Activated CD4-positive, CD25-positive, alpha-beta regulatory T cell (primary cell): ENCODE measurements at places on chromosomes 4 and X.

DNA sequence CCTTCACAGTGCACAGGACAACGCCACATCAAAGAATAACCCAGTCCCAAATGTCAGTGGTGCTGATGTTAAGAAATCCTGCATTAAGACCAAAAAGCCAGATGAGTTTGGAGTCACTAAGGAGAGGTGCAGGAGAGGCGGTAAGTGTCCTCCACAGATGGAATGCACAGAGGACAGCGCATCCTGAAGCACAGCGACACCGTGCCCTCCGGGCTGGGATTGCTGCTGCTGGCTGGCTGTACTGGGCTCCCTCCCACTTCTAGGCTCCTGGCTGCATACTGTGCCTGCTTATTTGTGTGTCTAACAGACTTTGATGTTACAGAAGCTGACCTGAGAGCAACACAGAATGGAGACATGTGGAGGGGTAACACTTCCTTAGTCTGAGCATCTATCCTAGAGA, 325.6 kb upstream of the BOD1L1 start:
- DNase-seq = no peak

DNA sequence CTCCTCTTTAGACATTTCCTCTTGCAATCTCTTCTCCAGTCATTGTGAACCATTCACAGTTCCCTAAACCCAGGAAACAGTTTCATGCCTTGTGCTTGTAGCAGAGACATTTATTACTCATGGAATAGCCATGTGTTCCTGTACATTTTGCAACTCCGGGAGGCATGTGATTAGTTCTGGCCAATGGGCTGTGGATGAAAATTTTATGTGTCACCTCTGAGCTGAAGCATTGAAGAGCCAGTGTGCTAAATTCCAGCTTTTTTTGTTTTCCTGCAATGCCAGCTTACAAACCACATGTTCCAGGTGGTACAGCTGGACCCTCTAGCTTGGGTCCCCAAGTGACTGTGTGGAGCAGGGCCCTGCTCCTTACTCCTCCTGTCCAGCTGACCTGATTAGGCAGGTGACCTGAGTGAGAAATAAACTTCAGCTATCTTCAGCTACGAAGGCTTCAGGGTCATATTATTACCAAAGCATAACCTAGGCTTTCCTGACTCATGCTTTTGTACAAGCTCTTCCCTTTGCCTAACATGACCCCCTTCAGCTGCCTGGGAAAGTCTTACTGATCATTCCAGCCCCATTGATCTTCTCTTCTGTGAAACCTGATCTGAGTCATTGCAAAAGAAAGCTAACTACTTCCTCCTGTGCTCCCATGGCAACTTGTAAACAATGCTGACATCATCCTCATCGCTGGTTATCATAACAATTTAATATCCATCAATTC, 200.4 kb downstream of the PTTG2 start:
- peak; percentile 11 for DNase-seq

DNA sequence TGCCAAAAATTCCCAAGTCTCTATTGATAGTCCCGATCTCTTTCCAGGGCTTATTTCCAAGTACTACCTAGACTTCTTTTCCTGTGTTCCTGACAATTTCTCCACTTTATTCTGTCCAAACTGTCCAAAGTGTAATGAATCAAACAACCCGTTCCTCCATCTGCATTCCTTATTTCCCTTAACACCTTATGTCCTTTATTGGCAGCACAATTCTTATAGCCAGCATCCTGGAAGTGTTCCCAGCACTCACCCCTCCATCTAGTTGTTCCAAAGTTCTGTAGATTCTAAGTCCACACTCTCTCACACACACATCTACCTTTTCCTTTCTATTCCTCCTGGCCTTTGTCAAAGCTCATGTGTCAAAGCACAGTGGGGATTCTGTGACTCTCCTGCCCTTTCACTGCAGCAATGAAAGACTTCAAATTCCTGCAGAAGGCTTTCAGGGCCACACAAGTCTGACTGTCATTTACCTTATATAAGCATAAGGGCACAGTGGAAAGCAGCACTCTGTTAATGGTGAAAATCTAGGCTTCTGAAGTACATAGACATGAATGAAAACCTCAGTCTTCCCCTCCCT, 22.1 kb downstream of the LIMCH1 start:
- DNase-seq = no peak

- no peak for DNase-seq
Observed at GRCh38 chr4:188194421-188194820, 55.2 kb downstream of the TRIML1 start.

GRCh38 chrX:33906971-33907370, 225.1 kb downstream of the FAM47A start:
- no peak for DNase-seq

- no peak for DNase-seq
Observed at GRCh38 chrX:152958047-152958446, 35.9 kb downstream of the PNMA5 start.

- no peak for DNase-seq
Observed at GRCh38 chrX:68980906-68981616, 152.2 kb downstream of the EFNB1 start.

DNA sequence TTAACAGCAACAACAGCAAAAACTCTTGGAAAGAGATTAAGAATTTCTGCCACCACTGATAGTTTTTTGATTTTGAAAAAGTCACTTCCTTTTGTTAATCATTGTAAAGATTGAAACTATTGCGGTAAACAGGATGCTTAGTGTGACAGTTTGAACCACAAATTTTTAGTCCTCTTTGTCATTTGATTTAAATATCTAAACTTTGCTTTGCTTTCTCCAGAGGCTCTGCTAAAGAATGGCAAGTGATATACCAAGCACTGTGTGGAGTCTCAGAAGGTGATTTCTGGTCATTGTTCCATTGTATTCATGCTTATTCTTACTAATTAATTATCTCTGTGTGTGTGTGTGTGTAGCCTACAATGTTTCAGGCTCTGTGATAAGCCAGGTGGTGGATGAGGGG, 155.6 kb downstream of the BMPR1B start:
- no peak for DNase-seq

DNA sequence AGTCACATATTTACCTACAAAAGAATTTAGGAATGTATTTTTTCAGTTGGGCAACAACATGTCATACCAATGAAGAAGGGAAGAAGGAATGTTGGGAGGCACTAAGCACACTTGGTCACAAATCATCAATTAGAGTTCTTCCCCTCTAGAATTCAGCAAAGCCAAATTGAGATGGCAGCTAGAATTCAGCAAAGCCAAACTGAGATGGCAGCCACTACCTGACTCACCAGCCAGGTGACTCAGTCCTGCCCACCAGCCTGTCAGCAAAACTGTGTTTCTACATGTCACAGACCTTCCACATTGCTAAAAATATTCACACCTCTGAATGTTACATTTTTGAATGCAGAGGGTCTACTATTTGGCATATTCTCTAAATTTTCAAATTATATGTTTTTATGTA, 63.2 kb upstream of the NOCT start:
- DNase-seq = no peak

DNA sequence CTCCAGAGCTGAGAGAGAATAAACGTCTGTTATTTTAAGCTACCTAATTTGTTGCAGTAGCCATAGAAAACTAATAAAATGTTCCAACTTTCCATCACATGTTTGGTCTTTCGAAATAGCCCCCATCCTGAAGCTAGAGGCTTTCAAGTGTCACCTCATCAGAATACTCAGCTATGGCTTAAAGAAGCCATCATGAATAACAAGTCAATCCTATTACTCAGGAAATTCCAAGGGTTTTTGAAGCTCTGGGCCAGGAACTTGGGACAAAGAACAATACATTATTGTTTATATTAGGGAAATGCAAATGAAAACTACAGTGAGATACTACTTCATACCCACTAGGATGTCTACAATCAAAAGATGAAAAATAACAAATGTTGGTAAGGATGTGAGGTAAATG, 42.2 kb downstream of the TBCK start:
- DNase-seq = no peak

DNA sequence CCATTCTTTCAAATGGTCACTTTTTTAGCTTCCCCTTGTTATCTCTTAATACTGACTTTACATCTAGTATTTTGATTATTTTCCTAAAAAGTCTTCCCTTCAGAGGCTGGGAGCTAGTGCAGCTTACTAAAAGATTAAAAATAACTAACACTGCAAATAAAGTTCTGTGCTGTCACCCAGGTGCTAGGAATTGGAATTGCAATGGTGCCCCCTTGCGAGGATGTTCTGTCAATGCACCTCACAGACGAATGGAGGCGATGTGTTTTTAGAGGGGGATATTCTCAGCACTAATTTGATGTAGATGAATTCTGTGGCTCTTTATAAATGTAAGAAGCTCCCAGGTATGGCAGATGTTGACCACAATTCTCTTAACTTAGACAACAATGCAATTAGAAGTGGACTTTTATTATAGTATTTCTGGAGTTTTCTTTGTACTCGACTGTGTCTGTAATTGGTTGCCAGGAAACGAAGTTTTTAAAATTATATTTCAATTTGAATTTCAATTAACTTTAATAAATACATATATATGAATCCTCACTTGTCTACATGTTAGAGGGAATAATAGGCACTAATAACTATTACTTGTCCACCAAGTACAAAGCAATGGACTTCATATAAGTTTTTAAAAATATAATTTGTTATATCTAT, 22.0 kb upstream of the SMIM31 start:
- DNase-seq = peak; percentile 1

DNA sequence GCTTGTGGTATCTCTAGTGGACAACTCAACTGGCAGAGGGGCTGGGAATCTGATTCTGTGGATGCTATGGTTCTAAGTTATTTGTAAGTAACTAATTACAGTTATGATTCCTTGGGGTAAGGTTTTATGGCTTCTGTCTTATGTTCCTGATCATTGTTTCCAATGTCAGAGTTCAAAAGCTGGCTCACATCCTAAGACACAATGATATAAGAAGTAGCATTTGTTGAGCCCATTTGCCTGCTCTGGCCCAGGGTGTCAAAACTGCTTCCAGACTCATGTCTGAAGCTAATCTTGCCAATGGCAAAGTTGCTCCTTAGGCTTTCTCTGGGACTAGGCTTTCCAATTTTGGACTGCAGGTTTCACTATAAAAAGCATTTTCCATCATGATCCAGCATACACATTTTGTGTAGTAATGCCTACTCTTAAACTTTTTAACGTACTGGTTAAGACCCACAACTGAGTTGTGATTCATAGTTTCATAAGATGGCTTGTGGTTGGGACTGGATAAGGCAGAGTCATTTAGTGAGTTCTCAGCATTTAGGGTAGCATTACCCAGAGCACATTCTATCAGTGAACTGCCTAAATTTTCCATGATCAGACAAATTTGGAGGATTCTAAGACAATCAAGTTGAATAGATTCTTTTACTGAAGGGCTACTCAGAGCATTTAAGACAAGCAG, 50.0 kb downstream of the CCNI start:
- DNase-seq = no peak

GRCh38 chr4:8559524-8560264, 20.5 kb upstream of the GPR78 start:
- DNase-seq = no peak

GRCh38 chr4:82639971-82640370, 78.2 kb upstream of the TMEM150C start:
- no peak for DNase-seq

GRCh38 chrX:54923376-54923775, 2.8 kb downstream of the TRO start:
- DNase-seq = no peak

GRCh38 chr4:163558539-163559044, 64.1 kb downstream of the TMA16 start:
- no peak for DNase-seq

DNA sequence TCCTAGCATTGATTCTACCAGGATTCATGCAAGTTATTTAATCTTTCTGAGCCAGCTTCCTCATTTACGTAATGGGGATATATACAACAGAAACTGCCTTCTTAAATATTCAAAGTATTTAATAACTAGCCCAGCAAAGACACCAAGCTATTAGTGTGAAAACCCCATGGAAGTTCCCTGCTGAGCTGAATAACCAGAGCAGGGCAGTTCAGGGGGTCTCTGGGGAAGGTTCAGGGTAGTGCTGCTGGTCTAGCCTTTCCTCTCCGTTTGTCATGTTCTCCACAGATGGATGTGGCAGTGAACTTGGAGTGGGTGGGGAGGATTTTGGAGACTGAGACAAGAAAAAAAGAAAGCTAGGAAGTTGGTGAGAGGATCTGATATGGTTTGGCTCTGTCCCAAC, 240.8 kb upstream of the TAPT1 start:
- no peak for DNase-seq

DNA sequence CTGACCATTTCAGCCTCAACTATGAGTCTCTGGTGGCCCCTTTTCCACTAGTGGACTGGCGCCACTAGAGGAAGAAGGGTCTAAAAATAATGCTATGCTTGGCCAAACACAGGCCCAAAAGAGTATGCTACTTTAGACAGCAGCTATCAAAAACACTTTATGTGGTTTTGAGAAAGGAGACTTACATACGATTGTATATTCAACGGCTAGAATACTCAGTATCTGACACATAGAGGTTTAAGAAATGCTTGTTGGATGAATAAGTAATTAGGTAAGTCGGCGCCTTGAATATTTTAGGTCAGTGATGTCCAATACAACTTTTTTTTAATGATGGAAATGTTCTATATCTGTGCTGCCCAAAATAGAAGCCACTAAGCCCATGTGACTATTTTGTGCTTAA, 25.7 kb upstream of the TMPRSS11A start:
- DNase-seq = no peak

- DNase-seq = no peak
Observed at GRCh38 chr4:132596186-132596585, 552.9 kb upstream of the PCDH10 start.

DNA sequence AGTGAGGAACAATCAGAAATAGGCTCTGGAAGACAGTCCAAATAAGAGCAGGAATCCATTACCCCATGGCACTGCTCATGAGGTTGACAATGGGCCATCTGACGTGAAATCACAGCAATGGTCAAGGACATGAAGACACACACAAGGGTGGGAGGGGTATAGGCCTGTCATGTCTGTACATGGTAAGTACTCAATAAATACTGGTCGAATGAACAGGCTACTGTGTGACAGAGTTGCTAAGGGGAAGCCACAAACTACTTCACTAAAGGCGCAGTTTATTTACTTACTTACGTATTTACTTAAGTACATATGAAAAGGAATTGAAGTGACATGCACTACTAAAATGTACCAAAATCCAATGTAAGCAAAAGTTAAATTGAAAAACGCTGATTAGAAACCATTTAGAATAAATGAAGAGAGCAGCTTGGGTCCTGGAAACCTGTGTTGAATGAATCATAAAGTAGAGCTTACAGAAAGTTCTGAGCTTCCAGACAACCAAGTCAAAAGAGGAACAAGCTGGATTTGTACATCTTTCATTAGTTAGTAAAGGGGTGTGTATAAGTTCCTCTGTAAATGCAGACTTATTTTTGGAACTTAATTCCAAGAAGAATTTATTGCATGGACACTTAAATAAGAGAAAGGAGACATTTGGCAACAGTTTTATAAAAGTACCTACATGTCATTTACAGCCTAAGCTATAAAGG, 32.7 kb downstream of the ALPK1 start:
- no peak for DNase-seq

GRCh38 chr4:154640999-154641398, 28.5 kb upstream of the FGG start:
- no peak for DNase-seq

DNA sequence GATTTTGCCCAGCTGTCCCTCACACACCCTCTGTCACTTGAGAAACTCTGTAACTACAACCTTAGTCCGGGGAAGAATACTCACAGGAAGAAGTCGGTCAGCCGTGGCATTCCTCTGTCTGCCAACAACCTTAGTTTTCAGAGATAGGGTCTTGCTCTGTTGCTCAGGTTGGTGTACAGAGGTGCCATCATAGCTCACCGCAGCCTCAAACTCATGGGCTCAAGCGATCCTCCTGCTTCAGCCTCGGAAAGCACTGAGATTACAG, 12.2 kb upstream of the SPCS3 start:
- no peak for DNase-seq

GRCh38 chr4:48706736-48707135, 73.3 kb downstream of the FRYL start:
- no peak for DNase-seq
